ENCODE measurements at places on chromosomes 13 and 19. TPM values are rescaled to one million over a fixed set of nuclear protein-coding genes. Genes with fewer than 3 reads are reported as not detected.

GRCh38 chr19:47489072-47489914 is 5.3 kb upstream of the KPTN start:
- H3K4me1 ChIP-seq: peaks cover 46% of the 10 kb centered on the region
- H3K4me3 ChIP-seq: no peak overlapping the region
- H3K27me3 ChIP-seq: no peaks in the 10 kb centered on the region
- H3K36me3 ChIP-seq: peaks cover 29% of the 10 kb centered on the region

DNA sequence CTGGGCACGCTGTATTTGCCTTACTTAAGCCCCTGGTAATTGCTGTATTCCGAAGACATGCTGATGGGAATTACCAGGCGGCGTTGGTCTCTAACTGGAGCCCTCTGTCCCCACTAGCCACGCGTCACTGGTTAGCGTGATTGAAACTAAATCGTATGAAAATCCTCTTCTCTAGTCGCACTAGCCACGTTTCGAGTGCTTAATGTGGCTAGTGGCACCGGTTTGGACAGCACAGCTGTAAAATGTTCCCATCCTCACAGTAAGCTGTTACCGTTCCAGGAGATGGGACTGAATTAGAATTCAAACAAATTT is 676 bp downstream of the BRCA2 start:
- DNase-seq: no peak
- peak overlapping the region; percentile 99 for H3K27ac ChIP-seq
- no peaks in the 10 kb centered on the region for H3K27me3 ChIP-seq
- H3K4me3 ChIP-seq: peak overlapping the region; percentile 87

DNA sequence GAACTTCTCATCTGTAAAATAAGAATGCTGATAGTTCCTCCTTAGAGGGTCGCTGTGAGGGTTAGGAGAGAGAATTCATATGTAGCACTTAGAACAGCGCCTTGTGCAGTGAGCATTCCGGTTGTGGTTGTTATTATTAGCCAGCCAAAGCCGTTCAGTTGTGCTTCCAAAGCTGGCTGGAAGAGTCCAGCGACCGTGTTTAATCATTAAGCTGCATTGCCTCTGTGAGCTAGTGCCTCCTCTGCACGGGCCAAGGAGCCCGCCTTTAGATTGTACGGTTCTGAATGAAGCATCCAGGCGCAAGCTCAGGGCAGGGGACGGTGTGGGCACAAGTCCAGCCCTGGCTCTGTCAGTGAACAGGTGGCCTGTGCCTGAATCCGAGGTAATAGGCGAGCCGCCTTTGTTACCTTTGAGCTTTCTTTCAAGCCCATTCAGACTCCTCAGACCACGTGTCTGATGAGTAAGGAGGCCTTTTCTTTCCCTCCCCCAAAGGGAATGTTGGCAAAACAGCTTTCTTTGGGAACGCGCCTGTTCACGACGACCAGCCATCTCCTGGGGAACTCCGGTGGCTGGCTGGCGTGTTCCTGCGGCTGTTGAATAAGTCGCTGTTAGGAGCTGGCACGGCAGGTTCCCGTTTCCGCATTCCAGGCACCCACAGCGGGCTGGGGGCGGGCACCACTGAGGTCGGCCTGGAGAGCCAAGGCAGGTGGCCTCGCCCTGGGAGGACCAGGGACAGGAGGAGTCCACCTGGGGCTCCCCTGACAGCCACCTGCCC is 25.1 kb downstream of the SIPA1L3 start:
- peak overlapping the region; percentile 48 for H3K27ac ChIP-seq
- no peak for DNase-seq
- H3K4me1 ChIP-seq: peaks cover 26% of the 10 kb centered on the region
- no peaks in the 10 kb centered on the region for H3K36me3 ChIP-seq
- H3K4me3 ChIP-seq: peak overlapping the region; percentile 14

DNA sequence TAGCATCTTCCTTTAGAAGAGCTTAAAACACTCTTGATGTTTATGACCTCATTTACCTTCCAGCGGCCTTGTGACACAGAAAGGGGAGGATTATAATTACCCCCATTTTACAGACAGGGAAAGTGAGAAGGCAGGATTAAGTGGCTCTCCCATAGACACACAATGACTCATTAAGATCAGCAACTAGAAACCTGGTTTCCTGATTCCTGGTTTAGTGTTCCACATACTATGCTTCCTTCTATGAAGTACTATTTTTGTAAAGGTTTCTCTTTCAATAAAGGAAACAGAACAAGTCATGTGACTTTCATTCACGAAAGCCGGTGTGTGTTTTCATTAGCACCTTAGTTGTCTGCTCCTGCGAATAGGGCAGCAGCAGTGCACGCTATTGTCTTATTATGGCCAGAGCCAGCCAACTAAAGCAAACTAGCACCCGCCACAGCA is 8.3 kb downstream of the IRS2 start:
- no peak overlapping the region for H3K4me3 ChIP-seq
- H3K27ac ChIP-seq: no peak overlapping the region
- no peaks in the 10 kb centered on the region for H3K36me3 ChIP-seq
- no peaks in the 10 kb centered on the region for H3K27me3 ChIP-seq
- DNase-seq: peak; percentile 33
- peaks cover 25% of the 10 kb centered on the region for H3K4me1 ChIP-seq

DNA sequence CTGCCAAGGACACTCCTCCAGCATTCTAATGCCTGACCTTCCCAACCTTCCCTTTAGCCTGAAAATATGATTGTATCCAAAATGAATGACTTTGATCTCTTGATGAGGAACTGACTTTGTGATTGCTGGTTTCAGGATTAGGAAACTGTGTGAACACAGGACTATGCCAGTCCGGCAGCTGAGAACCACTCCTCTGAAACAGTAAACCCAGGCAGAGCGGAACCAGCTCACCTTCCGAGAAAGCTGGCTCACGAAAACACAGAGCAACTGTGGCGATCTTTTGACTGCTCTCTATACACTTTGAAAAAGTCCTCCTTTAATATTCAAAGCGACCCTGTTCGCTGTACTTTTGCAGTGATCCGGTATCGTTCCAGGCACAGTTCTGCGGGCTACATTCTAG is 258.8 kb upstream of the IRS2 start:
- H3K4me3 ChIP-seq: no peak overlapping the region
- H3K36me3 ChIP-seq: no peaks in the 10 kb centered on the region
- no peak for DNase-seq
- no peaks in the 10 kb centered on the region for H3K27me3 ChIP-seq
- no peaks in the 10 kb centered on the region for H3K4me1 ChIP-seq
- H3K27ac ChIP-seq: no peak overlapping the region

DNA sequence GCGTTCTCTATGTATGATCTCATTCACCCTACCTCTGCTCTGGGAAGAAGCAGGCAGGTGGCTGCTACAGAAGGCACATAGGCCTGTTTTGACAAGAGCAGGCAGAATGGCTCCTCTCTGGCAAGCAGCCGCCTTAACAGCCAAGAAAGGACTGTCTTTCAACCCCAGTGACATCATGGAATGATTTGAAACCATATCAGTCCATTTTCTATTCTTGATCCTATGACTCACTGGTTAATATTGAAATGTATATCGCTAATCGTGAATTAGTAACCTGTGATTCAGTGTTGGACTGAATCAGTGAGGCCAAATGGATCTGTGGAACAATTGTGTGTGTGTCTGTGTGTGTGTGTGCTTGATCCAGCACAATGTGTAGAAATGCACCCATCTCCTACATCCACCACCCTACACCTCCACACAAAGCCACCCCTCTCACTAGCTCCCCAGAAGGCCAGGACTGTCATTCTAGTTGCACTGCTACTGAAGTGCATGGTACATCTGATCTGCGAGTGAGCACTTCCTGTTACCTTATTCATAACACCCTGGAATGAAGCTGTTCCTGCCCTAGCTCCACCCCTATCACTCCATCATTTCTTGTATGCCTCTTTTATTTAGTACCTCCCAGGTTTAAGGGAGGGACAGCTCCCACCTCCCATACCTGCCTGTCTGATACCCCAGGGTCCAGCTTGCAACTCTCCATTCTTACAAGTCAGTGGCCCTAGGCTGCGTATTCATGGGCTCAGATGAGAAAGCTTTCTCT is 460.0 kb downstream of the FOXO1 start:
- no peaks in the 10 kb centered on the region for H3K27me3 ChIP-seq
- H3K4me3 ChIP-seq: no peak overlapping the region
- peak; percentile 75 for DNase-seq
- no peaks in the 10 kb centered on the region for H3K36me3 ChIP-seq

DNA sequence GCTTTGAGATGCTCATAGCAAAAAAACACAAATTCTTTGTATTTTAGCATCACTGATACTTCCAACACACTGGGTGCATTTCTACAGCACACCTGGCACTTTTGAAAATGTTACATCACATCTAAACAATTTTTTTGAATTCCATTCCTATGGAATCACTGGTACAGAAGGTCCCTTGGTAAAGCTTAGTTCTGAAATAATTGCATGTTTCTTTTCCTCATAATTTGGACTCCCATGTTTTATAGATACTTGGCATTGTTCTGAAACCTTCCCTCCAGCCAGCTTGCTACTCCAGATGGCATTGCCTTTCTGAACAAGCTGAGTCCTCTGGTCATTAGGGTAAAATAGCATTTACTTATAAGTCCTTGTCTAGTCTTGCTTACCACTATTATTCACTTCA is 481.3 kb upstream of the GPC6 start:
- no peak overlapping the region for H3K27ac ChIP-seq
- no peak for DNase-seq
- H3K4me1 ChIP-seq: no peaks in the 10 kb centered on the region
- H3K36me3 ChIP-seq: no peaks in the 10 kb centered on the region

- no peak overlapping the region for H3K27ac ChIP-seq
- DNase-seq: no peak
- H3K27me3 ChIP-seq: peaks cover 18% of the 10 kb centered on the region
- H3K36me3 ChIP-seq: no peaks in the 10 kb centered on the region
- H3K4me3 ChIP-seq: no peak overlapping the region
These were observed 34.2 kb downstream of the GJA3 start for GRCh38 chr13:20126541-20127261.

Gene RCBTB2
- 24.2 TPM for total RNA-seq

Gene C3
- 5.5 TPM for total RNA-seq

Gene OR7C1
- not detected for total RNA-seq

Data from natural killer cell (primary cell).